ENCODE measurements at places on chromosomes 2 and 18.

GRCh38 chr2:190649035-190649797 is at the start of gene NAB1:
TSS of gene NAB1 (plus strand) at chr2:190649083. CDS start at chr2:190659177, 10,094 bp downstream.
- DNase-seq, result no peak

GRCh38 chr18:77043541-77044280 is 88.9 kb downstream of the MBP start:
- DNase-seq, result no peak

- no peak for DNase-seq
Measured at GRCh38 chr2:157327200-157327599, 1.6 kb upstream of the ERMN start.

DNA sequence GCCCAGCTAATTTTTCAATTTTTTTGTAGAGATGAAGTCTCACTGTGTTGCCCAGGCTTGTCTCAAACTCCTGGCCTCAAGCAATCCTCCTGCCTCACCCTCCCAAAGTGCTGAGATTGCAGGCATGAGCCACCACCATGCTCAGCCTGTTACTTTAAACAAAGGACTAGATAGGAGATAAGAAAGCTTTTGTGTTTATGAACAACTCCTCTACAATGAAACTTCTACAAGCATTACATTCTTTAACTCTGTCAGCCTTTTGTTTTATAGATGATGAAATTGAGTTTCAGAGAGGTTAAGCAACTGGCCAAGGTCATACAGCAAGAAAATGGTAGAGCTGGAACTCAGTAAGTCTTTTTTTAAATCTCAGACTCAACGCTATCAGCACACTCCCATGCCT is 22.7 kb downstream of the ALPK2 start:
- no peak for DNase-seq

DNA sequence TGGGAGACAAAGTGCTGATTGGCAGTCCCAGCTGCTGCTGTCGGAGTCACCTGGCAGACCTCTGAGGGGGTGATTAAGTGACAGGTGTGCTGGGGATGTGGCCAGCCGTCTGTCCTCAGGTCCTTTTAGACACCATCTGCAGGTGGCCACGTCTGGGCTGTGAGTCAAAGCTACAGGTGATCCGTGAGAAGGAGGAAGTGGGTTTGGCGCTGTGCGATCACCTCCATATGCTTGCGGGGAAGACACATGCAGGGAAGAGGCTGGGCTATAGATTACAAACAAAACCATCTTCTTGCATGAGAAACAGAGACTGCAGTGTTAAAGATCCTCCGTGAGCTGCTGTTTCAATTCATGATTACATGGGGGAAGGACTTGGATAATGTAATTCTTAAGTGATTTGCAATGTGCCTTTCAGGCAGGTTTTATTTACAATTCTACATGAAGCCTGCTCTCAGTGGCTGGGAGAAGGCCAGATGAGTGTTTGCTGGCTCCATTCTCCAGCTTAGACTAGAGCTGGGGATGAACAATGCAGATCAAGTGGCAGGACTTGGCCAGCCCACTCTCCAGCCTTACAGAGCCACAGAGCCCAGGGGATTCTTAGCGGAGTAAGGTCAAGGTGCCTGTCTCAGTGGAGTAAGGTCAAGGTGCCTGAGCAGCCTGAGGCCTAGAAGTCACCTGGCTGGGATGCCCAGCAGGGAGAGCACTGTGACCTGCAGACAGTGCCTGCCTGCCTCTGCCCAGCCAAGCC is 87.8 kb downstream of the LYPD1 start:
- DNase-seq, result no peak

Measured in esophagus squamous epithelium (tissue), 5 donors.